Mucosa of gallbladder (tissue), 1 donor: ENCODE measurements at places on chromosomes 3 and 15. TPM values are rescaled to one million over a fixed set of nuclear protein-coding genes. Genes with fewer than 3 reads are reported as not detected.

GRCh38 chr3:59443618-59444293 lies 393.9 kb upstream of the CFAP20DC start:
- DNase-seq = no peak

The KNG1 gene
- total RNA-seq = 0.43 TPM

DNA sequence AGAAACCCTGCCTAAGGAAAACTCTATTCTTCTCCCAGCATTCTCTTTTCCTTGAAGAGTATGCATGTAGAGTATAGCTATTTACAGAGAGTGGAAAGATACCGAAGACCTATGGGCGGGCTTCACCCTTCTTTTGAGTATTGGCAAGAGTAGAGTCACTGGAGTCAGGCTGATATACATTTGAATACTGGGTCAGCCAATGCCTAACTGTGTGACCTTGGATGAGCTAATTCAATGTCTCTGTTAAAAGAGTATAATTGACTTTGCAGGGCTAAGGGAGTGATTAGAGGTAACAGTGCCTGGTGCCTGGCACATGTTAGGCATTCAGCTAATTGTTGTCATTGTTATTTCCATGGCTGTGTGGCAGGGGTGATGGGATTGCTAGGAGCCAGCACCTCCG lies 75.6 kb downstream of the TUSC7 start:
- DNase-seq = no peak

GRCh38 chr15:100948430-100948762 lies 29.2 kb downstream of the LRRK1 start:
- DNase-seq = no peak
